Activated CD4-positive, alpha-beta T cell treated with anti-CD3 and anti-CD28 coated beads, Interleukin-2, amount 50 U/mL, for 4 hours (primary cell): ENCODE measurements at places on chromosomes 11 and 22.

DNA sequence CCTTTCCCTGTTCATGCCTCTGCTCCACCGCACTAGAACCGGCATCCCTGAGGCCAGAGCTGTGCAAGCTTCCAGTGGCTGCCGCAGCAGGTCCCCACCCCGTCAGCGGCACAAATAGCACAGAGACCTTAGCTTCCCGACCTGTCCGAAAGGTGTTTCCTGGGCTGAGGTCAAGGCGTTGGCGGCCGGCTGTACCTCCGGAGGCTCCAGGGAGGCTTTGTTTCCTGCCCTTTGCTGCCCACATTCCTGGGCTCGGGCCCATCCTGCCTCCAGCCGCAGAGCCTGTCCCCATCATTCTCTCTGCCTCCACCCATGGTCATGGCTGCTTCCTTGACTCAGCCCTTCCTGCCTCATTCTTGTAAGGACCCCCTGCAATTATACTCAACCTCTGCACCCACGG is 31.2 kb downstream of the ARHGAP8 start:
- no peak for DNase-seq

- no peak for DNase-seq
These were observed 85.4 kb downstream of the ATXN10 start for GRCh38 chr22:45757068-45757467.

- no peak for DNase-seq
These were observed 1039.3 kb downstream of the NTM start for GRCh38 chr11:132409573-132410355.

GRCh38 chr22:30105483-30105882 is 25.2 kb downstream of the HORMAD2 start:
- no peak for DNase-seq

DNA sequence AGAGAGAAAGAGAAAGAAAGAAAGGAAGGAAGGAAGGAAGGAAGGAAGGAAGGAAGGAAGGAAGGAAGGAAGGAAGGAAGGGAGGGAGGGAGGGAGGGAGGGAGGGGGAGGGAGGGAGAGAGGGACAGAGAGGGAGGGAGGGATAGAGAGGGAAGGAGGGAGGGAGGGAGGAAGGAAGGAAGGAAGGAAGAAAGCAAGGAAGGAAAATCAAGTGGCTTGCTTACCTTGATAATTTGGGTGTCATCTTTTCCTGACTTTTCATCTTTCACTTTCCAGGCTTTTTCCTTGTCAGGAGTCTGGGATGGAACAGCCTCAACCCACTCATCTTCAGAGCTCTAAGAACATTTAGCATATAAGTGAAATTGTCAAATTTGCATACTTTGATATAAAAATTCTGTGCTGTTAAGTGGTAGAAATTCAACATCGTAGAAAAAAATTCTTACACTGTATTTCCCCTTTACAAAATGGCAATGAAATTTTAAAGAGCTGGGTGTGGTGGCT is 14.9 kb downstream of the CWF19L2 start:
- DNase-seq = no peak

- DNase-seq = no peak
These were observed 13.5 kb upstream of the PPFIBP2 start for GRCh38 chr11:7500251-7500650.

- no peak for DNase-seq
These were observed 35.4 kb downstream of the RSPH14 start for GRCh38 chr22:23106344-23106743.

DNA sequence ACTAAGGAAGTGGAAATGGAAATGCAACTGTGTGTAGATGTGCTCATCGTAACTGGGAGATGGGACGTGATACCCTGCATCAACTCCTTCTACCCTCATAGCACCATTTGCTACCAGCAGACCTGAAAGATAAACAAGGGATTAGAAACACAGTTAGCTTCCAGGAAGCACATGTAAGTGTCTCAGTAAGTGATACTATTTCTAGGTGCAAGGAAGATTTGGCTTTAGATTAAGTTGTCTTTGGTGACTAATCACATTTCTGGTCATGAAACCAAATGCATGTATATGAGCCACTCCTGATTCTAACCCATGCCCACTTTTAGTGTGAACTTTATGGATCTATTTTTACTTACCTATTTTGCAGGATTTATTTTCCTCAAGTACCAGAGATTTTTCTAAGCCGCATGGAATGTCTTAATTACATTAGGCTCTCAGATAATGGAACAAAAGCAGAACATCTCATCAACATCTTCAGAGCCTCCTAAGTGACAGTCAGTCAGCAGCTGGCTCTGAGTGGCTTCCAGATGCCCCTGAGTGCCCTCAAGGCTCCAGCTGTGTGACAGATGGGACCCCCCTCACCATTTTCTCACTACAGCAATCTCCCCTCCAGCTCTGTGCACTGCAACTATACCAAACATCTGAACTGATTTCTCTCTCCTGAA is 21.2 kb downstream of the SLC5A12 start:
- no peak for DNase-seq

DNA sequence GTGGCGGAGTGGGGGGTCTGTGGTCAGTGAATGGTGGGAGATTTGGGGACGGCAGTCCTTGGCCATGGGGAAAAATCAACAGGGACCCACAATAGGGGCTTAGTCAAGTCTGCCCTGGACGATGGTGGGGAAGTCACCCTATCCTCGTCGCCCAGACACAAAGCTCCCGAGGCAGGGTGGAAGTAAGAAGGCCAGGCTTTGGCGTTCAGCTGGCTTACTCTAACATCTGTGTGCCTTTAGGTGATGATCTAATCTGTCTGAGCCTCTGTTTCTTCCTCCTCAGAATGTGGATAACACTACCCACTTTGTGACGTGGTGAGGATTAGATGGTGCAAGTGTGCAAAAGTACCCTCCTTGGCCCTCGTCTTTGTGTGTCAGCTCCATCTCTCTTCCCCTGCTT is 192.2 kb downstream of the ST3GAL4 start:
- no peak for DNase-seq

DNA sequence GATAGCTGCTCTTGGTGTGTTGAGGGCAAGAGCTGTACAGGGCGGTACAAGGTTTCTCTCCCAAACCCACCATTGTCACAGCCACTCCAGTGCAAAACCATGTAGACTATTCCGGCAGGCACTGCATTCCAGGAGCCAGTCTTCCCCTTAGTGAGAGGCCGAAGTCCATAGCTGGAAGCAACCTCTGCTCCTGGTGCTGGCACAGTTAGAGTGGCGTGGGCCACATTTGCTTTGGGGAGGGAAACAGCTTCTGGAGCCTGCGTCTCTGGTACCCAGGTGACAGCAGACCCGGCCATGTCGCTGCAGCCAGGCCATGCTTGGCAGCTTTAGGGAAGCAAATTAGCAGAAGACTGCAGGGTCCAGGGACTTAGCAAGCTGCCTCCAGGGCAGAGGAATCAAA is 788.0 kb downstream of the BRD1 start:
- no peak for DNase-seq

DNA sequence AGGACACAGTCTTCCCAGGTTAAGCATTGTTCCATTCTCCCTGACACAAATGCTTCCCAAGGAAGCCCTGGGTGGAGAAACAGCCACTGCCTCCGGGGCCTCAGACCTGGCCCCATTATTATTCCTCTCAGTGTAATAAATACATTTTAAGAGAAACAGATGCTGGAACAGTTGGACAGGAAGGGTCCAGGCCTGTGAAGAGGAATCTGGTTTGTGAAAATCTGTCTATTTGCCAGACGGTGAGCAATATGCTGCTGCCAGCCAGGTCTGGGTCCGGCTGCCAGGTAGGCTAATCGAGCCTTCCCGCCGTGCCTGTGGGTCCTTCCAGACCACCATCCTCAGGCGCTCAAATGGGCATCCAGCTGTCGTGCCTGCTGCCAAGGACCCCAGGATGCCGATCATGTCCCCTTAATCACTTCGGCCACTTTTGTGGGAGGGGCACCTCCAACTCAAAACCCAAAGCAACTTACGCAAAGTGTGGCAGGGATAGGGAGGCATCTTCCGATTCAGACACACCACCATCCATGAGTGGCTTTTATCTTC is 528.4 kb downstream of the MIAT start:
- no peak for DNase-seq

DNA sequence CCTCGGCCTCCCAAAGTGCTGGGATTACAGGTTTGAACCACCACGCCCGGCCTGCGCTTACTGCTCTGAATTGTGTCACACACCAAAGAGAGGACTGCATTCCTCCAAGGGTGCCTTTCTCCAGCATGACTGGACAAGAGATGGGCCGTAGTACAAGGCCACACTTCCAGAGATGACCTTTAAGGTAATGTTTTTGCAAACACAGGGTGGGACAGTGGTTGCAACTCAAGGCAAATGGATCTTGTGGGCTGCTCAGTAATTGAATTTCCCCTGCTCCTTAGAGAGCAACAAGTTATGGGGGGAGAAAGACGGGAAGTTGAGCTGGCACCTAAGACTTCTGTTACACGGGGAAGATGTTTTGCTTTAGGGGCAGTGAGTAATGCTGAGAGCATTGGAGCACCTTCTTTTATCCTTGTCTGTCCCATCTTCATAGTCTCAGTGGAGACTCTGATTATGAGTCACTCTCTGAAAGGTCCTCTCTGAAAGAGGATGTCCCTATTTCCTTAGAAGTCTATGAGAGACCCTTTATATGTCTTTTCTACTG is 66.3 kb downstream of the C11orf91 start:
- DNase-seq = no peak

- no peak for DNase-seq
These were observed 69.6 kb downstream of the CDKN1C start for GRCh38 chr11:2815762-2816496.

- no peak for DNase-seq
These were observed 49.7 kb downstream of the GGTLC2 start for GRCh38 chr22:22694106-22694505.

DNA sequence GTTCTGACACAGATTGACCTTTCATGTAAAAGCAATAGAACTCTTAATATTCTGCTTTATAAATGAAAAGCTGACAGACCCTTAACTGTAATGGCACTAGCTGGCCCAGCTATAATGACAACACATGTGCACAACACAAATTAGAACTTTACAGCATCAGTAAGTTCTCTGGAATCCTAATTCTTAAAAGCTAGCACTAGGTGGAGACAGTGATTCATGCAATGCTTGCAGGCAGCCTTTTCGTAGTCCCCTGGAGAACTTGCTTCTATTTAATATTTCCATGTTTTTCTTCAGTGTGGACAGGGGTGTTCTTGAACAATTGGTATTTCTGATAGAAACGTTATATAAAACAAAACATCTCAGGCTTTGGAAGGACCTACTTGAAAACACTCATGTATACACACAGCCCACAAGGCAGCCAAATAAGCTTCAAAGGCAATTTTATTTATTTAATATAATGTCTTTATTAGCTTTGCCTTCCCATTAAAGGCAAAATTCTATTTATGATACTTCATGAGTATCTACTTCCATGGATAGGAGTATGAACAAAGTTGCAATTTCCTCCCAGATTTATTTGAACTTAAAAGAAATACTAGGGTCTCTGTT is 374.3 kb upstream of the MPPED2 start:
- DNase-seq = no peak

- DNase-seq = no peak
These were observed 135.9 kb downstream of the FDX1 start for GRCh38 chr11:110565357-110566336.

DNA sequence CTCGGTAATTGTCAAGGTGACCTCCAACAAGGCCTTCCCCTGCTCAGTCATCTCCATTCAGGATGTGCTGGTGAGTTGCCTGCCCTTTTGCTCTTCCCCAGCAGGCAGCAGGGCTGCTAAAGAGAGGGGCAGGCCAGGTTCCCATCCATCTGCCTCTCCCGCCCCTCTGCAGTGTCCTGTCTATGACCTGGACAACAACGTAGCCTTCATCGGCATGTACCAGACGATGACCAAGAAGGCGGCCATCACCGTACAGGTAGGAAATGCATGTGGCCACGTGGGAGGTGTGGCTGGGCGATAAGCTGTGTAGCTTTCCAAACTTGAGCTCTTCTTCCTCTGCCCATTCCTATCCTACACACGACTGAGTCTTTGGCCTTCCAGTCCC is 4.0 kb downstream of the SIDT2 start:
- DNase-seq = no peak

DNA sequence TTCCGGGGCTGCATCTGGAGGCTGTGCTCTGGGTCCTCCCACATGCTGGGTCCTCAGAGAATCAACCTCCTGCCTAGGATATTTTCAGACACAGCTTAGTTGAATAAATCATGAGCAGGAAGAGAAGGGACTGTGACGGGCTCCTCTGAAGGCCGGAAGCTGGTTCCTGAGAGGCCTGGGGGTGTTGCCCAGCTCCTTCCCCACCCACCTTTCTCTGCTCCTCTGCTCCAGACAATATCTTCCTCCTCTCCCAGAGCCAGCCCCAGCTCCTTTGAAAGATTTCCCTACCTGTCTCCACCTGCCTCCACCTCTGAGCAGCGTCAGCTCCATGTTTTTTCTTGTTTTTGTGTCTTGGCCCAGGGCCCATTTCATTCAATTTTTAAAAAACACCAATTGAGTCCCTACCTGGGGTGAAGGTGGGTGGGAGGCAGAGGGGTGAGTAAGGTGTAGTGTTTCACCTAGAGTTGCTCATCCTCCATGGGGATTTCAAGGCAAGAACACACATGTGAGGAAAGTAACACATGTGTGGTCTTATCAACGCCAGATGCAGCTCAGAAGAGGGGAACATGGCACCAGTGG is 24.8 kb upstream of the THY1 start:
- DNase-seq = no peak
